ENCODE measurements at places on chromosomes 7 and 10. TPM values are rescaled to one million over a fixed set of nuclear protein-coding genes. Genes with fewer than 3 reads are reported as not detected.

C7orf33 gene
- total RNA-seq: not detected

CPA2 gene
- total RNA-seq: 0.43 TPM

GRM3 gene
- not detected for total RNA-seq

NUDT13 gene
- 1.8 TPM for total RNA-seq

ABCB1 gene
- not detected for total RNA-seq

ZNF736 gene
- 17.7 TPM for total RNA-seq

LRGUK gene
- 0.26 TPM for total RNA-seq

RET gene
- total RNA-seq: 0.32 TPM

GRID2IP gene
- total RNA-seq: 0.11 TPM

NEUROG3 gene
- total RNA-seq: not detected

GNGT1 gene
- not detected for total RNA-seq

NUTM2E gene
- not detected for total RNA-seq

AVL9 gene
- total RNA-seq: 28.2 TPM

CACNA2D1 gene
- total RNA-seq: 21.7 TPM

COL17A1 gene
- 0.13 TPM for total RNA-seq

EBLN1 gene
- total RNA-seq: not detected

SP8 gene
- not detected for total RNA-seq

MBL2 gene
- not detected for total RNA-seq

GHRHR gene
- total RNA-seq: not detected

Data from articular chondrocyte of knee joint (primary cell).